Right forelimb (tissue), 1 donor: ENCODE measurements at places on chromosomes 13 and 19.

GRCh38 chr13:54953786-54954185 is 1925.2 kb downstream of the OLFM4 start:
- no peak for DNase-seq

GRCh38 chr19:8648240-8648639 is 17.8 kb downstream of the NFILZ start:
- no peak for DNase-seq

GRCh38 chr13:40553356-40553755 is 113.1 kb downstream of the FOXO1 start:
- DNase-seq: no peak

DNA sequence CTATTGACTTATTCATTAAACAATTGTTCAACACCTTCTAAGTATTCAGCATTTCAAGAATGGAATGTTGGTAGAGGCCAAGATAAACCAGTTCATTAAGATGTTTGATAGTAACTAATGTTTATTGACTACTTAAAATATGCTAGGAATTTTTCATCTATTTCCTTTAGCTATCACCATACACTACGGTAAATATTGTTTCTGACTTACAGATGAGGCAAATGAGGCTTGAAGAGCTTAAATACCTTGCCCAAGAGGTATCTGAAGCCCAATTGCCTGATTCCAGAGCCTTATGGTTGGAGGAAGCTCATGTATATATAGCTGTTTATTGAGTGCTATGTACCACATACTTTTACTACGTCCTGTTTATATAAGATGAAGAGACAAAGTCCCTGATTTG is 286.2 kb downstream of the NDFIP2 start:
- no peak for DNase-seq

GRCh38 chr13:108315273-108315672 is 45.8 kb downstream of the TNFSF13B start:
- no peak for DNase-seq

- DNase-seq: no peak
Observed at GRCh38 chr13:33994198-33994597, 176.2 kb downstream of the RFC3 start.

DNA sequence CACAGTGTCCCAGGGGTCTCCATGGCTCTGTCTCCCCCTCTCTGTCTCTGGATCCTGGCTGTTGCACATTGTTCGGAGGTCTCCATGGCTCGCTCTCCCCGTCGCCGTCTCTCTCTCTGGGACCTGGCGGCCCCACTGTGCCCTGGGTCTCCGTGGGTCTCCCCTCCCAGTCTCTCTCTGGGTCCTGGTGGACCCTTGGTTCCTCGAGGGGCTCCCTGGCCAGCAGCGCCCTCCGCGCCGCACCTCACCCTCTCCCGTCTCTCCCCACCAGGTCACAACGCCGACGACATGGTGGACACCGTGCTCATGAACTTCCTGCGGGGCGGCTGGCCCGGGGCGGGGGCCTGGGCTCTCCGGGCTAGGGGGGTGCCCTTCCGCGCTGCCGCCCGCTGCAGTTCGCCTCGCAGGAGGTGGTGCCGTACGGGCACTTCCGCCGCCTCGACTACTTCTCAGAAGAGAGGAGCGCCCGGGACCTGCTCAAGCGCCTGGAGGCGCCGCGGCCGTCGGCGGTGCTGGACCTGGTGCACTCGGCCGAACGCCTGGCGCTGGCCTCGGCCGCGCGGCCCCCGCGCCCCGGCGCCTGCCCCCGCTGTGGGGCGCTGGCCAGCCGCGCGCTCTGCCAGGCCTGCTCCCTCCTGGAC is 29.1 kb downstream of the SIGLEC5 start:
- DNase-seq: no peak

DNA sequence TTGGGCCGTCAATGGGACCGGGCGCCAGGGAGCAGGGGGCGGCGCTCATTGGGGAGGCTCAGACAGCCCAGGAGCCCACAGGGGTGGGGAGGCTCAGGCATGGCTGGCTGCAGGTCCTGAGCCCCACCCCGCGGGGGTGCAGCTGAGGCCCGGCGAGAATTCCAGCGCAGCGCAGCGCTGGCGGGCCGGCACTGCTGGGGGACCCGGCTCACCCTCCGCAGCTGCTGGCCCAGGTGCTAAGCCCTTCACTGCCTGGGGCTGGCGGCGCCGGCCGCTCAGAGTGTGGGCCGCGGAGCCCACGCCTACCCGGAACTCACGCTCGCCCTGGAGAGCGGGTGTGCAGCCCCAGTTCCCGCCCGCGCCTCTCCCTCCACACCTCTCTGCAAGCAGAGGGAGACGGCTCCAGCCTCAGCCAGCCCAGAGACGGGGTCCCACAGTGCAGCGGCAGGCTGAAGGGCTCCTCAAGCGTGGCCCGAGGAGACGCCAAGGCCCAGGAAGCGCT is 1227.4 kb downstream of the PCDH17 start:
- DNase-seq: no peak

DNA sequence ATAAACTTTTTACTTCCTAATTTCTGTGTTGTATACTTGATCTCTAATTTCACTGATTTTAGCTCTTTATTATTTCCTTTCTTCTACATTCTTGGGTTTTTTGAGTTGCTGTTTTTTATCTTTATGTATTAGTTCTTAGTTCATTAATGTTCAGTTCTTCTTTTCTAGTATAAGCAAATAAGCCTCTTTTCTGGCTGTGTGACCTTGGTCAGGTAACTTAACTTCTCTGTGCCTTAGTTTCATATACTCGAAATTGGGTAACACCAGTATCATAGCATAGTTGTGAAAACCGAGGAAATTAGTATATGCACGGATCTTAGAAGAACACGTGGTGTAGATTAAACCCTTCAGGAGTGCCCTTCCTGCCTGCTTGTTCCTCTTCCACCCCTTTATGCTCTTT is 130.2 kb upstream of the C1QTNF9B start:
- no peak for DNase-seq

DNA sequence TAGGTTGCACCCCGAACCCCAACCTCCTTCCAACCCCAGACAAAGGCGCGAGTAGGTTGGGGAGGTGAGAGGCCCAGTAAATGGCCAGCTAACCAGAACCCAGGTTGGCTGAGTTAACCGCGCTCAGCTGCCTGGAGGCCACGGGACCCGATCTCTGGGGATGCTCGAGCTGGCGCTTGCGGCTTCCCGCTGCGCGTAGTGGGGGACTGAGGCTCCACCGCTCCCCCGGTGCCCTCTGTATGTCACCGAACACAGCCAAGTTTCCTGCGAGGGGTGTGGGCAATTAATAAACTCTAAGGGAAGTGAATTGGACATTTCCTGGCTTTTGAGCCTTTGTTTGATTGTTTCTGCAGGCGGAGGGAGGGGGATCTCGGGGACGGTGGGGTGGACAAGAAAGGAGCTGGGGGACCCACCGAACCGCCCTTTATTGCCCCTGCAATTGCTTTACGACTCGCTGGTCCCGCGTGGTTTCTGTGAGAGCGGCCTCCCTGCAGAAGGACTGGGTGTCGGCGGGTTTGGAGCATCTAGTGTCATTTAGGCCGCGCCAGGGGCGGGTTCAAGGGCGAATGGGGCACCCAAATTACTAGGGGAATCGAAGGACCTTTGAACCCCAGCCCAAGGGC is 3.5 kb upstream of the ZIC5 start:
- DNase-seq: peak; percentile 40

DNA sequence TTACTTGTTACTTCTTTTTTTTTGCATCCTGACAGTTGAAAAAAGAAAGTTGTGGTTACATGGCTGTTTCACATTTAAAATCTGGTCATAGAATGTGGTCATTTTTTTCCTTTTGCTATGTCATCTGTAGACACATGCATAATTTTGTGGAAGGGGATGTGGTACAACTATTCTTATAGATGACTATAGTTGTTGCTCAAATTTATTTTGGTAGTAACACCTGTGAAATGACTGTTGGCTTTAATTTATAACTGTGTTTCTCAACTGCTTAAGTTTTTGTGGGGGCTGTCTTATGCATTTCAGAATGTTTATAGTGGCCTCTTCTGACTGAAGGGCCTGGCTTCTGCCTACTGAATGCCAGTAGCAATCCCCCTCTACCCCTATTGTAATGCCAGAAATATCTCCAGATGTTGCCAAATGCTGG is 130.5 kb downstream of the PAN3 start:
- DNase-seq: no peak

DNA sequence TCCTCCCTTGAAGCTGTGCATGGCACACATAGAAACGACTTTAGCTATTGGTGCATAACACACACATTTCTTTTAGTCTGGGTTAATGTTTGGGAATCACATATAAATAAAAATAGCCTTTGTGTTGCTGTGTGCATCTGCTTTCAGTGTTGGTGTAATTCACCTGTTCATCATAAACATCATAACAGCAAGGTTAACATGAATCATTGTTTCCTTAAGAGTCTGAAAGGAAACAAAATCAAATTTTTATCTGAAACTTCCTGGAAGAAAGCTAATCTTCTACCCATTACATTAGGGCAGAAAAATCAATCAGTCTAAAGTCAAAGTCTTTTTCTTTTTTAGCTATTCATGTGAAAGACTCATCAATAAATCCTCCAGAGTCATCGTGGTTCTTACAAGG is 35.0 kb upstream of the TNFSF11 start:
- DNase-seq: no peak

DNA sequence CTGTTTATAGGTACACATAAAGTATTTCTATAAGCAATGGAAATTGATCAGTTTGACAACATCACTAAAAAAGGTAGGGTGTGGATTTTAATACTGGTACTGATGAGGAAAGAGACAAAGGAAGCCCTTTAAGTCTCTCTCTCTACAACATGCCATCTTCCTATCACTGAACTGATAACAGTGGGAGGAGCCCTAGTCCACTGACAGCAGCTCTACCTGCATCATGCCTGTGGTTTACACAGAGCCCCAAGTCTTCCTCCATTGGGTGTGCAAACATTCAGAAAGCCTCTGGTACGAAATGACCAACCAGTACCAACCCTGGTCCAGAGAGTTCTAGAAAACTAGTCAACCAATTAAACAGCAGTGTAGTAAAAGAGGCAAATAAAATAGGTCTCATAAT is 53.4 kb downstream of the KLF12 start:
- no peak for DNase-seq

GRCh38 chr19:2982983-2983350 is 5.6 kb downstream of the TLE6 start:
- peak; percentile 92 for DNase-seq

DNA sequence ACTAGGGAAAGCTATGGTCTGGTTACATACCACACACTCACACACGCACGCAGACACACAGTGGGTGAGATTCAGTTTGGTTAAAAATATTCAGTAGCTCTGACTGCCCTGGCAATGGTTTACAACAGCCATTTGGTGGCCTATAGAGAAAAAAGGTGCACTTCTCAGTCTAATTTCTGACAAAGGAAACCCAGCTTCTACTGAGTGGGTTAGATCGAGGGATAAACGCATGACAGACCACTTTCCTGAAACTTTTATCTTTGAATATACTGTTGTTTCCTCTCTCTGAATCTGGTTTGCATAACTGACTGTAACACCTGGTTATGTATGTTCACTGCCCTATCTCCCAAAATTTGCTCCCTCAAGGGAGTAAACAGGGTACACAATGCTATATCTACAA is 2.5 kb downstream of the LIG4 start:
- DNase-seq: no peak

DNA sequence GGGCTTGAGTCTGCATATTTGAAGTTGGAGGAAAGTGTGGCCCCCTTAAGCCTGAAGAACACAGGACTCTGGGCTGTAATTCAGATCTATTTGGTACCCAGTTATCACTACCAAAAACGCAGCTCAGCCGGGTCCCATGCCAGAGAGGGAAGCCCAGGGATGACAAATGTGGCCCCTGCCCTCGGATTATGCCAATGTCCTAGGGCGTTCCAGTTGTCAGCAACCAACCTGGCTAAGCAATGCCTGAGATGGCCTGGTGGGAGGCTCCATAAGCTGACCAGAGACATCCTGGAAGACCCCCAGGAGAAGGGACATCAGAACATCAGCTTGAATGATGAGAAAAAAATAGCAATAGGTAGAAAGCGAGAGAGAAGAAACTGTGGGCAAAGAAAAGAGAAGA is 79.6 kb upstream of the UQCRFS1 start:
- DNase-seq: no peak

DNA sequence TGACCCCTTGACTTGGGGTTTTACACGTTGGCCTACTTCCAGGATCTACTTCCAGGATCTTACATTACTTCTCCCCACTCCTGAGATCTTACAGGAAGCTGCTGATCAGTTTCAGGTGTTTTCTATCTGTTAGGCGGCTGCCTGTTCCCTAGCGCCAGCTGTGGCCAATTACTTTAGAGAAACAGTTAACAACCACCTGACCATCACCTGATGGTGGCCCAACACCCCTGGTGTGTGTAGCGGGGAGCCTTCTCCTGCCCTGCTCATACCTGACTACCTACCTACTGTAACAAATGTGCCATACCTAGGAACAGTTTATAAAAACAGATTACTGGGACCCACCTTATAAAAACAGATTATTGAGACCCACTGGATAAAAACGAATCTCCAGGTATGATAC is 2.8 kb upstream of the POP4 start:
- no peak for DNase-seq

- peak; percentile 56 for DNase-seq
Observed at GRCh38 chr19:20078581-20079031, 806 bp downstream of the ZNF90 start.

DNA sequence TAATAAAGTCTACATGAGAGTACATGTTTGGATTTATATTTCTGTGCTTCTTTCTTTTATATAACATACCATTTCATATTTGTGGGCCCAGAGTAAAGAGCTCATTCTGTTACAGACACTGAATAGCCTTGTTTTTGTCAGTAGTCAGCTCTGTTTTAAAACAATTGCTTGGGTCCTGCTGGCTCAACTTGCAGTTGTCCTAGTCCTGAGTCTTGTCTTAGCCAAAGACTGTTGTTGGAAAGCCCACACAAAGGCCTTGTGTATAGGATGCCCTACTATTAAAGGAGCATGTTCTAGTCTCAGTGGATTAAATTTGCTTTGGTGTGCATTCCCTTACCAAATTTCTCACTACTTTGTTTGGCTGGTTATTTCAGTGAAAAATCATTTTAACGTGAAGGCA is 3.8 kb upstream of the KCNRG start:
- DNase-seq: no peak

- no peak for DNase-seq
Observed at GRCh38 chr13:40562975-40563349, 103.5 kb downstream of the FOXO1 start.
